ENCODE measurements at places on chromosomes 7 and 10. TPM values are rescaled to one million over a fixed set of nuclear protein-coding genes. Genes with fewer than 3 reads are reported as not detected.

DNA sequence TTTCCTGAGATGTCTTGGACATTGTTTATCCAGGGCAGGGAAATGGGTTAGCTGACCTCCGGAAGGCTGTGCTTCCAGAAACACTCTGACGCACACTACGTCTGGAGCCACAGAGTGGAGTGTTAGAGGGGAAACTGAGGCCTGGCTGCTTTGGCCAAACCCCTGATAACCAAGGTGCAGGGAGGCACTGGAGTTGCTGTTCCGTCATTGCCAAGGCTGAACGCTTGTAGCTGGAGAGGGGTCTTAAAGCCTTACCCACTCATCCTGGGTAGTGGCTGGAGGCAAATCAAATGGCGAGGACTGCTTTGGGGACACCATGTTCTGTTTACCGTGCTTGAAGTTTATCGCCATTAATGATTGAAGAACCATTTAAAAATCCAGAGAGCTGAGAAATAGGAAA lies 604.1 kb upstream of the FOXK1 start:
- no peak for DNase-seq

DNA sequence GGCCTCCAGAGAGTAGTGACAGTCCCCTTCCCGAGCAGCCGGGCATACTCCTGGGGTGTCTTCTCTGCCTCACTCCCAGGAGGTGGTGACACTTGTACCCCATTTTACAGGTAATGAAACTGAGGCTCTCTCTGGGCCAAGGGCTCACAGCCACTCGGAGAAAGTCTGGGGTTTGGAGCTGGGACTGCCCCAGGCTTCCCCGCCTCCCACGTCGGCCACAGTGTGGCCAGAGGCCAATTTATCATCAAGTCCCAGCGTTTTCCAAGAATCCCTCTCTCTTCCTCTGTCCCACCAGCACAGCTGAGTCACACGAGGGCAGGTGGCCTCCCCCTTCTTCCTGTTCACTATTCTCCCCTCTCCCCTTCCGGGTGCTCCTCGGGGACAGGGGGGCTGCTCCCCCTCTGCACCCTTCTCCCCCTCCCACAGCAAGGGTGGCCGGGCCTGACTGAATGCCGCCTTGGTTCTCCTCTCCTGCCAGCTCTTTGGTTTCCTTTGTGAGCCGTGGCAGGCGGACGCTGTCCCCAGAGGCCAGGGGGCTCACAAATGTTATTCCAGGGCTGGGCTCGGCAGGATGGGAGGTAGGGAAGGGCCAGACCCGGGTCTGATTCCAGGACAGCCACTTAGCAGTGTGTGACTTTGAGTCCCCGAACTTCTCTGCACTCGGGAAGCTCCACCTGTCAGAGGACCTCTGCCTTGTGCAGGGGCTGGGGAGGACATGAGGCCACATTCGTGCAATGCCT lies 17.7 kb downstream of the CLIP2 start:
- DNase-seq: no peak

DNA sequence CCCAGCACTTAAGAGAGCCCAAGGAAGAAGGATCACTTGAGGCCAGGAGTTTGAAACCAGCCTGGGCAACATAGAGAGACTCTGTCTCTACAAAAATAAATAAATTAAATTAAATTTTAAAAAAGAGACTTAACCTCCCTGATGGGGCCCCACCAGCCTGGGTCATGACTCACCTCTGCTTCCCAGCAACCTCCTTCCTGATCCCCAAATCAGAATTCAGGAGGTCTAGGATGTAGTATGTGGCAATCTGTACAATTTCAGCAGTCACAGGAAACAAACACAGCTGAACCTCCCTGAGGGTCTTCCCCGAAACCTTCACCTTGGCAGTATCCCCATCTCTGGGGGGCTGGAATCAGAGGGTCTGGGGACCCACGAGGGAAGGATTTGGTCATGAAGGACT lies 9.7 kb upstream of the PPP1R35 start:
- DNase-seq: no peak

- no peak for DNase-seq
These were observed 118.7 kb downstream of the C10orf105 start for GRCh38 chr10:71600849-71601248.

Gene DEPP1
- total RNA-seq: not detected

Gene FKBP6
- total RNA-seq: not detected

Gene IFIT1B
- total RNA-seq: 0.14 TPM

Gene SH2B2
- total RNA-seq: 0.77 TPM

DNA sequence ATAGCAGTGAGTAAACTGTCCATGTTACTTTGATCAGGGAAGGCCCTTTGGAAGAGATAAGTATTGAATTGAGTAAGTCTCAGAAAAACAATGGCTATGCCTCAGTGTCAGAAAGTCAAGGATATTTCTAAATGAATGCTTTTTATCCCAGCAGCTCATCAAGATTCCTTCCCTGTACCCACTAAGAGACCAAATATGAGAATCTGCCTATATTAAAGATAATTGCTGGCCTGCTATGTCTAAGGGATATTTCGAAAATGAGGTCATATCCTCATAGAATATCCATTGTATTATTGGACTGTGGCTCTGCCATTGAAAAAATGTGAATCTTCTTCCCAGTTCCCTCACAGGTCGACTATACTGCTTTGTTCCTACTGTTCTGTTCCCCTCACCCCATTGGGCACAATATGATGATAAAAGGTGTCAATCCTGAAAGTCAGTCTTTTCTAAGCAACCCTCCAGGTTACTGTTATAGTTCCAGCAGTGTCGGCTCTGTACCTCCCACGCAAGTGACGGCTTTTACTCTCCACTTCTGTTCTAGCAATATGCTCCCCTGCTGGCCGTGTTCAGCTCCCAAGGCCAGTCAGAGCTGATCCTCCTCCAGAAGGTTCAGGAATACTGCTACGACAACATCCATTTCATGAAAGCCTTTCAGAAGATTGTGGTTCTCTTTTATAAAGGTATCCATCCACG lies 51.7 kb downstream of the BZW2 start:
- DNase-seq: no peak

Gene SMIM30
- 3.5 TPM for total RNA-seq

DNA sequence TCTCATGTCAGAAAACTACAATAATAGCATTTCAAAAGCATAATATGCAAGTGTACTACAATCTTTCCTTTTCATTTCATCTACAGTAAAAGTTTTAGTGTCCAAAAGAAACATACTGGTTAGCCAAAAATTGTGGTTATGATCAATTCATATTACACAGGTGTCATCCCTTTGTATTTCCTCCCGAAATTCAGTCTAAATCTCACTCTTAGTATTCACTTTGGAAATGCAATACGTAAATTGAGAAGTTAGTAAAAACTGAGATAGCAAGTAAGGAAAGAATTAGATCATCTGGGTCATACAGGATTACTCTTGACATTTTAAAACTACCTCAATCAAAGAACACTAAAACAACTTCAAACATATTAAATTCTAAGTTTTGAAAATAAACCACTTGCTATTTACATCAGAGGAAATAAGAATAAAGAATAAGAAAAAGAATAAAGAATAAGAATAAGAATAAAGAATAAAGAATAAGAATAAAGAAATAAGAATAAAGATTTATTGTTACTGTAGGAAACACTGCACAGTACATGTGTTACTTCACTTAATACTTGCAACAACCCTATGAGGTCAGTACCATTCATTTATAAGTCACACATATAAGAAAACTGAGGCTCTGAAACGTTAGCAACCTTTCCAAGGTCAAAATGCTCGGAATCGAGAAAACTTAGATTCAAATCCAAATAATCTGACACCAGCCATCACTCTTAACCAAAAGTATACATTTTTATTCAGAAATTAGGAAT lies 10.5 kb downstream of the SNX13 start:
- no peak for DNase-seq

DNA sequence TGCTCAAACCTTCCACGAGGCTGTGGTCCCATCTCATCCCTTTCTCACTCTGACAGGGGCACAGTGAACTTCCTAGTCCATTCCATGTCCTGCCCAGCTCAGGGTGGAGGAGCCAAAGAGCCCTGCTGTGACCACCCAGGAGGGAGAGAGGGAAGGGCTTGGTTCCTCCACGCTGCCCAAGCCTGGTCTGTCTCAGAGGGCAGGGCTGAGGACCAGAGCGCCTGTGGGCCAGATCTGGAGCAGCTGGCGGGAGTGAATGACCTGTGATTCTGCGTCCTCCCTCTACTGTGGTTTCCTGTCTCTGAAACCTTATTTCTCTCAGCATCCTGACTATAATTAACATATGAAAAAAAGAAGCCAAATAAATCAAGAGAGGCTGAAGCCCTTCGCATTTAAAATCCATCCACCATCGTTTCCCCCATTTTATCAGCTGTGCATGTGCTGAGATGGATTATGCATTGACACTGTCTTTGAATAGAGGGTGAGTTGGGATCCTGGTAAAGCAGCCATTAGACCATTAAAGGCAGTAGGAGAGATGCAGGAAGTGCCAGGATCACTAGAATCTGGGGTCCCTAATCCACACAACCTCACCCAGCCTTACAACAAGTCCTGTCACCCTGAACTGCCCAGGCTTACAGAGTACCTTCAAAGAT lies 165.6 kb downstream of the DPP6 start:
- DNase-seq: no peak

- DNase-seq: no peak
These were observed 852 bp upstream of the KLF6 start for GRCh38 chr10:3785851-3786271.

DNA sequence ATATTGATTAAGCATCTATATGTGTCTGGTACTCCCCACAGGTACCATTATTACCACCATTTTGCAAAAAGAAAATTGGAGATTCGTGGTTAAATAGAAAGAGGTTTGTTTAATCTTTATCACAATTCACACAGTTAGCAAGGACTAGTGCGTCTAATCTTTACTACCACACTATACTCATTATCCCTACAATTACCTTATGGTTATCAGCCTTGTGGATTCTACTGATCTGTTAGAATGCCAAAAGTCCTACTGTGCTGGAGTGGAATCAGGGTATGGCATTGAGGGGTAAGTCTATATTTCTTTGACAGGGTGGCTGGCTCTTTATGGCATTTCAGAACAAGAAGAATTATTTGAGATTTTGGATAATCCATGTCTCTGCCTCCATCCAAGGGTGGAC lies 156.1 kb downstream of the RNLS start:
- no peak for DNase-seq

- no peak for DNase-seq
These were observed 1.4 kb upstream of the HOXA6 start for GRCh38 chr7:27148756-27149641.

Gene PIP
- not detected for total RNA-seq

- DNase-seq: no peak
These were observed 137.2 kb upstream of the EFCAB10 start for GRCh38 chr7:105718511-105718925.

DNA sequence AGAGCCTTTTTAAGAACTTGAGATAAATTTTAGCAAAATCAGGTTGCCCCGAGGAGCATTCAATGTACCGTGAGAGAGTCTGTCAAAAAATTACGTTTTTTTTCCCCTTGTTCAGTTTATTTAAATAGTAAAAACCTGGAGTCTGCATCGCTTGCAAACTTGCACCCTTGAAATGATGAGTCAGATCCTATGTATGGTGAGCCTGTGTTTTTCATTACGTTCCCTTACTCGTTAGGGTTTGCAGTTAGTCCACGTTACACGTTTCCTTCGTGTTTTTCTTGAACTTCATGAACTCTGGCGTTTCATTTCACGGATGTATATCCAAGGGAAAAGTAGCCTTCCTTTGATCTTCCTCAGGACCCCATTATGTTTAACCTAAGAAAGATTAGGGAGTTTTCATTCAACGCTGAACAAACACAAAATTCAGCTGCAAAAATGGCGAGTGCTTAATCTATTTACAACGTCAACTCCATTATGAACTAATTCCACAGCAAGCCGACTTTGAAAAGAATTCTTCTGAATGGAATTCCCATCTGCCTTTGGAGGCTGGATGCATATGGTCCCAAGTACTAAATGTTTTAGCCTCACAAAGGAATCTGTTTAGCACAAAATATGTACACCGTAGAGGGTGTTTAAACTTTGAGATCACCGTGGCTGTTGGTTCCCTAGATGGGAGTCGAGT lies 182.4 kb downstream of the MYOF start:
- no peak for DNase-seq

- no peak for DNase-seq
These were observed 13.9 kb upstream of the DNAAF5 start for GRCh38 chr7:712381-713138.

- no peak for DNase-seq
These were observed 22.7 kb downstream of the CCNY start for GRCh38 chr10:35359056-35359455.

Gene AFAP1L2
- 0.36 TPM for total RNA-seq

- no peak for DNase-seq
These were observed 121.8 kb downstream of the CUX1 start for GRCh38 chr7:101939136-101939695.

DNA sequence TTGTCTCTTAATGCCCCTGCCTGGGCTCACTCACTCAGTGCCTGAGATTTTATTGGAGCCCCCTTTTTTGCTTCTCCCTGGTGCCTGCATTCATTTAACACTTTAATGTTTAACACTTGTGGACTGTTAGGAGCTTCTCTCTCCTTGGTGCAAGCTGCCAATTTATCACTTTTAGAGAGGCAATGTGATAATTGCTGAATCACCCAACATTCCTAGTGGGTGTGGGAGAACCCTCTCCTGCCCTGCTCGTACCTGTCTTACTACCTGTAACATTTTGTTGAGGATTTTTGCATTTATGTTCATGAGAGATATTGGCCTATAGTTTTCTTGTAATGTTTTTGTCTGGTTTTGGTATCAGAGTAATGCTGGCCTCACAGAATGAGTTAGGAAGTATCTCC lies 13.2 kb downstream of the STAM start:
- DNase-seq: no peak

GRCh38 chr10:93859049-93859655 lies 34.6 kb upstream of the SLC35G1 start:
- no peak for DNase-seq

GRCh38 chr7:20892776-20893175 lies 106.1 kb upstream of the SP8 start:
- DNase-seq: no peak

DNA sequence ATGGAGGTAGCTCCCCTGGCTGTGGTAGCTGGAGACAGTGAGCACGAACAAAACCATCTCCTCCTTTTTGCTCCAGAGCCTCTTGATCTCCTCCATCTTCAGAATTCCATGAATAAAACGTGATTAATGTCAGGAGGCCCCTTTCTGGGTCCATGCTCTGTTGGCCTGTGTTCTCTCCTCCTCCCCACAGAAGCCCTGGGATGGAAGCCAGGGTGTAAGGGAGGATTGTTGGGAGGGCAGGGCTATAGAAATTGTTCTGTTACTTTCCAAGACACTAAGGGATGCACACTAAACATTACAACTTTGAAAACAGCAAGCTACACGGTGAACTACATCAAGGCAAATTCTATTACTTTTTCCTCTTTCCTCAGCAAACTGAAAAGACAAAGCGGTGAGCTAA lies 96.3 kb downstream of the RNF216 start:
- no peak for DNase-seq

DNA sequence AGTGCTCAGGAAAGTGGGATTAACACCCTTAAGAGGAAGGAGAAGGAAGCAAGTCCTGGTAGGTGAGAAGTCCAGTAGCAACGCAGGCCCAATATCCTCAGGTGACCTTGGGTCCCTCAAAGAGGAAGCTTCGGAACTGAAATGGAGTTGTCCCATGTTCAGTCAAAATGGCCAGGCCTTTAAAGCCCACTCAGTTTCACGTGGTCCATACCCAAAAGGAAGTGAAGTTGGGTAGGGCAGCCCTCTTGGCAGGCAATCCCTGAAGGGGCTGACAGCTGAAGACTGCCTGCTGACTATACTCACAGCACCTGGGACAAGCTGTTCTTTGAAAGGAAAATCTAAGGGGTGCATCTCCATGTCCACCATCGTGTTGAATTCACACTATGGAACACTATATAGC lies 3.0 kb downstream of the GSAP start:
- DNase-seq: no peak
